ENCODE measurements at places on chromosomes 2 and 18.

DNA sequence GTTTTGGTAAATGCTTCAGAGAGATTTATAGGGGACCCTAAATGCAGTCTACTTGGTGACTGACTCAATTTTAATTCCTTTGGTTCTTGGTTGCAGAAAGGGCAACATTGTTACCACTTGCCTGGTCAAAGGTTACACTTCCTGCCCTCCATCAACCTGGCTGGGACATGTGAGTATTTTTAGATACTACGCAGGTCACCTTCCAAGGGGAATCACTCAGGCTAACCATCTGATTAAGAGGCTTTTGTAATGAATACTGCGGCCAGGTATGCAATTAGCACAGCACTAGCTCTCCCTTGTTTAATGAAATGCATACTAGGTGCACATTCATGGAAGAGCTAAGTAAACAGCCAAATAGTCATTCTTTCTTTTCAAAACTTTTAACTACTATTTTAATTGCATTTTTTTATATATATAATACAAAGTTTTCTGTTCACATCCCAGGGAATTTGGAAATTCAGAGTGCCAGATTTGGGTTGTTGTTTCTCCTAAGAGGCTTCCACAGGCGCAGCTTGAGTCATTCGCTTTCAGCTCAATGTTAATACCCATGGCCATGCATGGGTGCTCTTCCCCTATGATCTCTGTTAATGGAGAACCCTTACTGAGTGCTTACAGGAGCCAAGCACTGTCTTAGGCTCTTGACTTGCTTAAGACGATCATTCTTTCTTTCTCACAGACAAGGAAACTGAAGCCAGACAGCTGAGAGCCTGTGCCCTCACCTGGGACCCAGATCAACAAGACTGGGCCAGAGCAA is 152.2 kb downstream of the MTX2 start:
- no peak for DNase-seq

GRCh38 chr2:161138429-161138828 is 21.8 kb upstream of the TANK start:
- no peak for DNase-seq

- no peak for DNase-seq
Measured at GRCh38 chr2:80288576-80288975, 16.0 kb downstream of the LRRTM1 start.

DNA sequence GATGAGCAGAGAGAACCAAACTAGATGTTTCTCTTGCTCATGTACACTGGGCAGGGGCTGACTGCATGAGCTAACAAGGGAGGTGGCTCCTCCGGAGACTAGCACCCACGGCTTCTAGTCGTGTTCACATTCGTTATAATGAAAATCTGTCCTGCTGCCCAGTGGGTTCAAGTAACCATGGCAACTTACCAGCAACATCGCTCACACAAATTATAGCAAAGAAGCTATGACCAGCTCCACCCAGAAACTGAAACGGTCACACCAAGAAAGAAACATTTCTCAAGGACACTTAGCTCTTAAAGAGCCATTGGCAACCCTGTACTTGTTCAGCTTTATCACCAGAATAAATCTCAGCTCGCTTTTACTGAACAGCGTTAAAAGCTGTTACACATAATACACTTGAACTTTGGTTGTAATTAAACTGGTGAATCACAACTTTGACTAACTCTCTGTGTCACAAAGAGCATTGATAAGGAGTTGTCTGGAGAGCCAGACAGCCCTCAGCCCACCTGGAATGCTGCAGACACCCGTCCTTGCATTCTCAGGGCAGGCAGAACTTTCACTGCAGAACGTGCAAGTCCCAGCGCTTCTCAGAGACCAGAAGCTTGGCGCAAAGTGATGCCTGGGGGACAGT is 141.2 kb downstream of the PID1 start:
- DNase-seq, result no peak

DNA sequence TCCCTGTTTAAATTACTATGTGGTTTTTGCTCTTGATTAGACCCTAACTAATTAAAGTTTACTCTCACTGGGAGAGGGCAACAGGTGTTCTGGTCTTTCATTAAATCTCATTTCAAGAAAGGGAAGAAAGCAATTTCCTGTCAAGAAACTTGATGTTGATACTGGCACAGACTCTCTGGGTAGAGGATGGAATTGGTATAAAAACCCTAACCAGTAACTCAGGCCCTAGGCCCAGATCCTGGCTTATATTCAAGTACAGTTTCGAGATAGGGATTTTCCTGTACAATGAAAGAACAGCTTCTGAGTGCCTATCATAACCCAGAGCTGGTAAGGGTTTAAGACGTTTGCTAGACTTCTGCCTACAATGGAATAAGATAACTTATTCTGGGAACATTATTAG is 61.6 kb upstream of the ACYP2 start:
- no peak for DNase-seq

DNA sequence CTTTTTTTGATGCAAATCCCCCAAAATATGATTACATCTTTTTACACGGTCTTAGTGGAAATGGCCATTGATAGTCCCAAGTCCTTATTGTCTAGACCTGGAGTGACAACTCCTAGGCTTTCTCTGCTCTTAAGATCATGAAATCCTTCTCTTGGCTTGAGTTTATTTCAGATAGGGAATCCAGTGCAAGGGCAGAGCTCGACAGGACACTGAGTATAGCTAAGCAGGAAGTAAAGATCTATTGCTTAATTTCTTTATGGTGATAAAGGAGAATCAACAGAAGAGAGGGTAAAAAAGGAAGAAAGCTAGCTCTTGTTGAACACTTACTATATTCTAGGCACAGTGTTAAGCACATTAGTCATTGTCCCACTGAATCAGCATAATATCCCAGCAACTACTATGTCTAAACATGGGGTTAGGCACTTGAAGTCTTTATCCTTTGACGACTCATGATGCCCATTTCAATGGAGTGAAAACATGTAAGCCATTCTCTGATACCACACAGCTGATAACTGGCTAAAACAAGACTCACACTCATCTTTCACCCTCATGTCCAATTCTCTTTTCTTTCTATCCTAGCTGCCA is 74.1 kb upstream of the LRATD1 start:
- peak; percentile 16 for DNase-seq

- peak; percentile 80 for DNase-seq
Measured at GRCh38 chr2:47078541-47079482, 76.3 kb downstream of the STPG4 start.

- DNase-seq, result no peak
Measured at GRCh38 chr2:47509821-47510385, 106.9 kb downstream of the MSH2 start.

DNA sequence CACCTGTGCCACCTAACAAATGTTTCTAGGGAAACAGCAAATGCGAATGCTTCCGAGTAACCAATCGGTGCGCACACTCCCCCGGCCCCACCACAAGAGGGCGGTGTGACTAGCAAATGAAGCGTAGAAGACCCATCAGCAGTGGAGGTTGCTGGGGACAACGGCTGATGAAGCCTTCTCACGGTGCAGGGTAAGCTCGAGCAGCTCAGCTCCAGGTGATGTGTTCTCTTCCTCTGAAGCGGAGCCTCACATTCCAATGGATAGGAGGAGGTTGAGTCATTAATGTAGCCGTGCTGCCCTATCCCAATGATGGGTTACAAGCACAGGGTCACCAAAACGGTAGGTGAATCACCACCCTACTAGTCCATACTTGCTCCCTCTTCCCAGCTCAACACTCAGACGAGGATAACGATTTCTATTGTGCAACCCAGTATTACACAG is 127.6 kb upstream of the TWIST2 start:
- peak; percentile 32 for DNase-seq

GRCh38 chr2:226860087-226860486 is 24.2 kb downstream of the RHBDD1 start:
- DNase-seq, result no peak

GRCh38 chr2:241768850-241769249 is 7.8 kb upstream of the GAL3ST2 start:
- no peak for DNase-seq

DNA sequence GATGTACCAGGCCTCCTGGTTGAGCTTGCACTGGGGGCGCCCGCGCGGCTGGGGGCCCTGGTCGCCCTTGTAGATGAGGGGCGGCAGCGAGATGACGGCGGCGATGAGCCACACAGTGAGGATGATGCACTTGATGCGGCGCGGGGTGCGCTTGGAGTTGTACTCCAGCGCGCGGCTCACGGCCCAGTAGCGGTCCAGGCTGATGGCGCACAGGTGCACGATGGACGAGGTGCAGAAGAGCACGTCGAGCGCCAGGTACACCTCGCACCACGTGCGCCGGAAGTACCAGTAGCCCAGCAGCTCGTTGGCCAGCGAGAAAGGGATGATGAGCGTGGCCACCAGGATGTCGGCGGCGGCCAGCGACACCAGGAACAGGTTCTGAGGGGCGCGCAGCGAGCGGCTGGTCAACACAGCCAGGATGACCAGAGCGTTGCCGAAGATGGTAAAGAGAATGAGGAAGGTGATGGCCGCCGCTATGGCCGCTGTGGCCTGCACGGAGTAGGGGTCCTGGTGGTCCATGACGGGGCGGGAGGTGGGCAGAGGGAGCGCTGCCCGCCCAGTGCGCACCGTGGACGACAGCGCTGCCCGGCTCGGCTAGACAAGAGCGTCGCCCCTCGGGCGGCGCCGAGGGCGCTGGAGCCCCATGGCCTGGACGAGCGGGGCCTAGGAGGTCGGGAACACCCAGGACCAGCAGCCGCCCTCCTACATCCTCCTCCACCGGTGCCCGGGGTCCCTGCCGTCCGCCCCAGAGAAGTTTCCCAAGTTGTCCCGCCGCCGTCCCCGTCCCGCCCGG is 544 bp downstream of the ADRA2B start:
- DNase-seq, result no peak

- DNase-seq, result no peak
Measured at GRCh38 chr2:69827796-69828540, 1.5 kb upstream of the GMCL1 start.

DNA sequence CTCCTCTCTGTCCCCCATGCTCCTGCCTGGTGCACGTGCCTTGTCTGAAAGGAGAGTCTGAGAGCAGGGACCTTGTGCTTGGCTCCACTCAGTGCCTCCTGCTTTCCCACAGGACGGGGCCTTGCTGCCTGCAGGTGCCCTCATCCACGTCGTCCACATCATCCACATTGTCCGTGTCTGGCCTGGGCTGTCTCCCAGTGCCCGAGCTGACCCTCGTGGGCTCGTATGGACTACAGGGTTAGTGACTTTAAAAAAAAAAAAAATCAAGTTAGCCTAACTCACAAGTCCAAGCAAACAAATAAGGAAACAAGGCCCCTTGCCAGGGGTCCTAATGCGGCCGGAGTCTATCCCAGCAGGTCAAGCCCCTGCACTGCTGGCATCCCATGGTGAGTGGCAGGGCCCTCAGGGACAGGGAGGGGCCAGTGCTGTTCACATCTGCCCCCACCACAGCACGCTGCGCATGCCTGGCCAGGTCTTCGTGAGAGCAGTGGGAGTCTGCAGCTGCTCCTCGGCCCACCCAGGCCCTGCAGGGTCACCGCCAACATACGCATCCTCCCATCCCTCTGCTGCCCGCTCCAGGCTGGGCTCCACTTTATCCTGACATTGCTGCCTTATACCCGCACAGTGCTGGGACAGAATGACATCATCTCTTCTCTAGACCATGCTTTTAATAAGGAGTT is 232.6 kb downstream of the NDUFA10 start:
- no peak for DNase-seq

DNA sequence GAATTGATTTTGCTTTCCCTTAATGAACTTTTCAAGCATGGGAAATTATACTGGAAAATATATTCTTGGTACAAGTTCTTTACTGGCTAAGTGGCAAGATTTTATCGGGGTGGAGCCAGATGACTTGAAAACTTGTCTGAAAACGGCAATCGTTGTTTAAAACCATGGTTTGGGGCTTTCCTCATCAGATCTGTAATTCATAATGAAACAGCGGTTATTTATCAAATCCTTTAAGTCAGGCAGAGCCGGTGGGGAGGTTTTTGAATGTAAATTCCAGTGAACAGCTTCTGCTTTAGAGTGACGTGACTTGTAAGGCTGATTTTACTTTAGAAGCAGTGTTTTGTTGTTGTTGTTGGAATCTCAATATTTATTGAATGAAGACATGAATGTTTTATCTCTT is 2.6 kb downstream of the SEC11C start:
- DNase-seq, result no peak

DNA sequence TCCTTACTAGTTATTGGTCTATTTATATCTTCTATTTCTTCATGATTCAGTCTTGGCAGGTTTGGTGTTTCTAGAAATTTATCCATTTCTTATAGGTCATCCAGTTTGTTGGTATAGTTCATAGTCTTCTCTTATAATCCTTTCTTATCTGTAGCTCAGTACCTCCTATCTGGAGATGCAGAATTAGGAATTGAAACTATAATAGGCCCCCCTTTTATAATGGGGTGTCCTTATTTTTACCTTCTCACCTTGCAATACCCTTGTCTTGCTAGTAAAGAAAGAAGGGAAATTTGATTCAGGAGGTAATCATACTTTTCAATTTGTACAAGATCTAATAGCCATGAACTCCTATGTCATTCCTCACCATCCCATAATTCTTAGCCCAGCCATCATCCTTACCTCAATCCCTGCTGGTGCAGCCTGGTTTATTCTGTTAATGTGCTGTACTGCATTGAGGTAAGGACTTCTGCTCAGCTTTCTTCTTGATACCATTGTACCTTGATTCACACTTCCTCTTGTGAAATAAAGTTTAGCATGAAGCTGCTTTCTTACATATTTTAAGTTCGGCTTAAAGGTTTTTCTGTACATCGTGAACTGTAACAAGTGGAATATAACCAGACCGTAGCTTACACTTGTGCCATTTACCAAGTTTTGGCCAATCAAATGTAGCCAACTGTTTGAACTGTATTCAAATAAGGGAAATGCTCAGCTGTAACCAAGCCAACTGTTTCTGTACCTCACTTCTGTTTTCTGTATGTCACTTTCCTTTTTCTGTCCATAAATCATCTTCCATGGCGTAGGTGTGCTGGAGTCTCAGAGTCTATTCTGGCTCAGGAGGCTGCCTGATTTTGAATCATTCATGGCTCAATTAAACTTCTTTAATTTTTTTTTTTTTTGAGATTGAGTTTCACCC is 40.1 kb upstream of the PTH2R start:
- DNase-seq, result no peak

- no peak for DNase-seq
Measured at GRCh38 chr2:236986524-236987330, 99.0 kb upstream of the COPS8 start.

DNA sequence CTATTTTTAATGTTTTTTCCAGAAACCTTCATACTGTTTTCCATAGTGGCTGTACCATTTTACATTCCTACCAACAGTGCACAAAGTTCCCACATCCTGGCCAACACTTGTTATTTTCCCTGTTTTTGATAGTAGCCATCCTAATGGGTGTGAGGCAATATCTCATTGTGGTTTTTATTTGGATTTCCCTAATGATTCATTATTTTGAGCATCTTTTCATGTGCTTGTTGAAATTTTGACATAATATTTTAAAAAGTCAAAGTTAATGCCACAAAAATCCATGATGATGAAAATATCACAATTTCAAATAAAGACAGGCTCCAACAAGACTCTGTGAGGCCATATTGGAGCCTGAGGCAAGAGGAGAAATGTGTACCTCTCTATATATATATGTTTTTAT is 50.2 kb downstream of the VWA3B start:
- DNase-seq, result no peak
